ENCODE measurements at places on chromosomes 1 and 21.

DNA sequence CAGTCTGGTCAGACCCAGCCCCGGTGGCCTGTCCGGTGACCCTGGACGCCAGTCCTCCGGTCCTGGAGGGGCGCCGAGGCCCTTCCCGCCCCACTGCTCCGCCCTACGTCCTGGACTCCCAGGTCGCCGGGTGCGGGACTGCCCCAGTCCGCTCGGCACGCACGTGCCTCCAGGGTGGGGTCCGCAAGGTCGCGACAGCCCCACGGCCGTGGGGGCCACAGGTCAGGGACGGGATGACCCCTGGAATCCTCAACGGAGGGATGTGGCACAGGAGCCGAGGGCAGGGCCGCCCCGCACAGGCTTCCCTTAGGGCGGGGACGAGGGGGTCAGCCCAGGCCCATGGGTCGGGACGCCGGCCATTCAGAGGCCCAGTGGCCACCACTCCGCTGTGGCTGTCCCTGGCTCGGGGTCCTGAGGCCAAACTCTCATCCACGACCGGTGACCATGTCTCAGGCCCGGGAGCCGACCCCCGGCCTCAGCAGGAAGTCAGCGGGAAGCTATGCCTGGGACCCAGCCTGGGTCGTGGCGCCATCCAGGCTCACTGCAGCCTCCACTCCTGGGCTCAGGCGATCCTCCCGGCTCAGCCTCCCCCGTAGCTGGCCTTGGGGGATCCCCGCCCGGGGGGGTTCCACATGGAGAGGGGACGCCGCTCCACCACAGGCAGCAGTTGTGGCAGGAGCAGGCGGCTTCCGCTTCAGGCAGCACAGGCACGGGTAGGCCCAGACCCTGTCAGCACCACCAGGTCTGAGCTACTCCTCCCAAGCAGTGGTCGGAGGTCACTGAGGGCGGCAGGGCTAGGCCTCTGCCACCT, 599 bp upstream of the TMEM240 start:
- no peak for DNase-seq

DNA sequence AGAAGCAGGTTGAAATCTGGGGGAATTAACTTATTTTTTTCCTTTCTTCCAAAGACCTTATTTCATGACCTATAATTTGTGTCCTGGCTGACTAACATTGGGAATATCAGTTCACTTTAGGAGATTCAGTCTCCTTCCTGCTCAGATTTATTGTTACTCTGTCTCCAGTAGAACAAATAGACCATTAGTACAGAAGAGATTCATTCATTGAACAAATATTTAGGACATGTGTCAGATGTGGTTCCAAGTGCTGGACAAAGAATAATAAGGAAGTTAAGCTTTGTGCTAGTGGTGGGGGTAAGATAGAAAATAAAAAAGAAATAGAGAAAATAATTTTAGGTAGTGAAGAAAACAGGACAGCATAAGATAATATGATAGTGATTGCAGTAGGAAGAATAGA, 20.3 kb downstream of the ZMYM4 start:
- no peak for DNase-seq

DNA sequence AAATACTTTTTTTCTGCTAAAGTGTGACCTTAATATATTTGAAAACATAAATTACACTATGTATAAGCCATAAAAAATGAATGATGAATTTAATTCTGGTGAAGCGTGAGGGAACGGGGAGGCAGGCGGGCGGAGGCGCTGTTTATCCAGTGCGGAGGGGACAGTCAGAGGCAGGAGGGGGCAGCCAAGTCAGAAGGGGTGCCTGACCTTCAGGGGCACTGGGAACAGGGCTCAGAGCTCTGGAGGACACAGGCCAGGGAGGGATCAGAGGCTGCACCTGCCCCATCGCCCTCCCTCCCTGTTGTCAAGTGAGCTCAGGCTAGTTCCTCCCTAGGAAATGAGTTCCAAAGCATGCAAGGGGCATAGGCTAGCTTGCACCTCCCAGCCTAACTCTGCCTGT, 82.0 kb upstream of the CASZ1 start:
- DNase-seq: no peak

DNA sequence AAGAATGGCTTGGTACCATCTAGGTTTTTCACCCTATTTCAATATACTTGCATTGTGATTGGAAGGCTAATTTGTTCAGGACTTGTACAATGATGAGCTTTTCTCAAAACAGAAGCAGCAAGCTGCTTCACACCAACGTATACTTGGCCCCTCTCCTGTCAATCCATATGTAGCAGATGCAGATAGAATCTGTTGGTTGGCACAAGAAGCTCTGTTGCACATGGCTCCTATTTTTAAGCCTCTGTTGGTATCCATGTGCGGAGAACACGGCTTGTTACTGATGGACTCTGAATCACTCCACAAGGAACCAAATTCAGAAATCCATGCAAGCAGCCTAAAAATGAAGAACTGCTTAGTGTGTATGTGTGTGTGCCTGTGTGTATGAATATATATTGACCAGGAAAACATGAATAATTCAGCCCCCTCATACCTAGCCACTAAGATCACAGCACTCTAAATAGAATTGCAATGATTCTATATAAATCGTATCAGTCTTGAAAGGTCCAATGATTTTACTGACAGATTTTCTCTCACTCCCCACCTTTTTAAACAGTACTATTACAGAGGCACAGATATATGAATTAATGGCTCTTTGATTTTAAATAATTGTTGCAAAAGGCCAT, 258.4 kb upstream of the DPYD start:
- no peak for DNase-seq

DNA sequence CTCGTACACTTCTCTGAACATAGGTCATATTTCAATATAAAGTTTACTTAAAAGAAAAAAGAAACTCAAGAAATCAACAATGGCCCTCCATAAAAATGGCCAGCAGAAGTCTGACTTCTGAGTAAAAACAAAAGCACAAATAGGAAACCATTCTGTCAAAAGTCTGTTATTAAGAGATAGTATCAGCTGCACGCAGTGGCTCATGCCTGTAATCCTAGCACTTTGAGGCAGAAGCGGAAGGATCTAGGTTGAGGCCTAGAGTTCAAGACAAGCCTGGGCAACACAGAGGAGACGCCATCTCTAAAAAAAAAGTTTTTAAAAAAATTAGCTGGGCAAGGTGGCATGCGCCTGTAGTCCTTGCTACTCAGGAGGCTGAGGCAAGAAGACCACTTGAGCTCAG, 67.3 kb downstream of the PUM1 start:
- no peak for DNase-seq

- no peak for DNase-seq
Measured at GRCh38 chr21:26115305-26115704, 55.3 kb downstream of the APP start.

DNA sequence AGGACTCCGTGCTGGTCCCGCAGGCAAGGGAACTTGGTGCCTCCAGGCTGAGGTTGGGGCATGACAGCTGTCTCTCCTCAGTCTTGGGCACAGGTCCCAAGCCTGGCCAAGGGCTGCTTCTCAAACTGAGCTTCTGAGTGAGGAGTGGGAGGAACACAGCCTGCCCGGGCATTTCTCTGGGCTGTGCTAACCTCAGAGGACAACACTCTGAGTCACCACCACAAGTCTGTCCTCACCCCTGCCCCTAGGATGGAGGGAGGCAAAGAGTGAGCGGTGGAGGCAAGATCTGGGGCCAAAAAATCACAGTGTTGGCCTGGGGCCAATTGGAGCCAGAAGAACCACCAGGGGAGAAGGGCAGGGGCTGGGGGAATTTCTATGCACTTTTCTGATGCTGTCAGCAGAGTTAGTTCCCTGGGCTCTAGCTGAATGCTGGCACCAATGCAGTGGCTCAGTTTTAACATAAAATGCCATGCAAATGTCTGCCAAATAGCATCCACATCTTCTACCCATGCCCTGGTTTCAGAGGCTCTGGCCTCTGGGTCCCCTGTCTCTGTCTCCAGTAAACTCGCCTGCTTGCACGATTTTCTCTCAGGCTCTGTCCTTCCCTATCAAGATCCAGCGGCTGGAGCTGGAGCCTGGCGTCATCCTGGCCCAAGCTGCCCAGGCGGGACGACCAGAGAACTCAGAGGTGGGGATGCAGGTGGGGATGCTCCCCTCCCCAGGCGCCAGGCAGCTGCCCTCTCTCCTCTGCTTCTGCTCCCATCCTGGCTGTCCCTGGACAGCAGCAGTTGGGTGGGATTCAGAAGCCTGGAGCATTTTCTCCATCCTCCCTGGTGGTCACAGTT, 11.0 kb upstream of the CDK18 start:
- peak; percentile 62 for DNase-seq

DNA sequence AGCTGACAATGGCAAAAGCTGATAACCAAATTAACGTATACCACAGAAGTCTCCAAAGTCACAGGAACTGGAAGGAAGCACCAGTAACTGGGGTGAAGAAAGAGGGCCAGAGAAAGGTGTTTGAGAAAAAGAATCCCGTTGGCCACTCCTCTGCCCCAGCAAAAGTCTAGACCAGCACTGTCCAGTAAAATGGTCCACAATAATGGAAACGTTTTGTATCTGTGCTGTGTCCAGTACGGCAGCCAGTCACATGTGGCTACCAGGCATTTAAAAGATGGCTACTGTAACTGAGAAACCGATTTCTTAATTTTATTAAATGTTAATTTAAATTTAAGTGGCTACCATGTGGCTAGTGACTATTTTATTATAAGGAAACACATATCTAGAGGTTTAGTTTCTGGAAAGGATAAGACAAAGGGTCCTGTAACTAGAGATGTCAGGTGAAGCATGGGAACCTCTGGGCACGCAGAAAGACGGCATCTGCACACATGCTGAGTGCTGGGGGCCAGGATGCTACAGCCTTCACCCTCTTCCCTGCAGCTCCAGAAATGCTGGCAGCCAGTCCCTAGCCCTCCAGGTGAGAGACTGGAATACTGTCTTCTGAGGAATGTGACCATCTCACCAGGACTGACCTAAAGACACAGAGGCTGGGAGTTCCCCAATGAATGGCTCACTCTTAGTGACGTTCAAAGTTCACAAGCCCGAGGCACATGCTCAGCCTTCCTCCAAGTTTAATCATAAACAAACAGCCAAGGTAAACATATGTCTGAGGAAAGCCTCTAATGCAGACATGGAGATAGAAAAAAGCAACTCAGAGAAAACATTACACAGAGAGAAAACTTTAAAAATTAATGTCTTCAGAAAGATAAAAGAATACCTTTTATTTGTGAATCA, 50.7 kb downstream of the JAK1 start:
- peak; percentile 79 for DNase-seq

GRCh38 chr1:206455289-206455665, 15.0 kb upstream of the IKBKE start:
- no peak for DNase-seq

GRCh38 chr1:10540277-10541005, 65.7 kb downstream of the PEX14 start:
- no peak for DNase-seq

DNA sequence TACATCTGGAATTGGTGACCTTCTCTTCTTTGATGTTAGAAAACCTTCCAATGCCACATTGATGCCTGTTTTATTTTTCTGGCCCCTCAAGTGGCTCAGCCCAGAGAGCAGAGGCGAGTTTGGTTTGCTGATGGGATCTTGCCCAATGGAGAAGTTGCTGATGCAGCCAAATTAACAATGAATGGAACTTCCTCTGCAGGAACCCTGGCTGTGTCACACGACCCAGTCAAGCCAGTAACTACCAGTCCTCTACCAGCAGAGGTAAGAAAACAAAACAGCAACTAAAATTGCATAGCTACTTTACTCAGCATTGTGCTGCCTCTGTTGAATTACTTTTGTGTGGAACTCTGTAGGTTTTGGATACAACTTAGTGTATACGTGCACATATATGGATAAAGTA, 97.6 kb downstream of the CC2D1B start:
- no peak for DNase-seq

DNA sequence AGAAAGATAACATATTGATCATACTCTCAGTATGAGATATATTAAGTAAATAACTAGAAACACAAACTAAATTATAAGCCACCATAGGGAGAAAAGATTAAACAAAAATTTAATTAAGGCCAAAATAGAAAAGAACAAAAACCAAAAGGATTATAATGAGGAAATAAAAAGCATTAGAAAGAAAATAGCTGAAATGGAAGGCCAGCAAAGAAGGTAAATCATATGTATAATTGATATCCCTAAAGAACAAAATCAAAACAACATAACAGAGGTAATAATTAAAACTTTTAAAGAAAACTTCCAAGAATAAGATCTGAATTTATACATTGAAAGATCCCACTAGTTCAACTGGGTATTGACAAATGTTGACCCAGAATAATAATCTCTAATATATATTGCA, 453.0 kb downstream of the LRRIQ3 start:
- DNase-seq: no peak

- no peak for DNase-seq
Measured at GRCh38 chr21:40681164-40681859, 165.6 kb downstream of the DSCAM start.

- no peak for DNase-seq
Measured at GRCh38 chr1:13732971-13733667, 33.1 kb downstream of the PRDM2 start.

All from smooth muscle cell of the brain vasculature (primary cell).